ENCODE measurements at places on chromosomes 13 and 19.

DNA sequence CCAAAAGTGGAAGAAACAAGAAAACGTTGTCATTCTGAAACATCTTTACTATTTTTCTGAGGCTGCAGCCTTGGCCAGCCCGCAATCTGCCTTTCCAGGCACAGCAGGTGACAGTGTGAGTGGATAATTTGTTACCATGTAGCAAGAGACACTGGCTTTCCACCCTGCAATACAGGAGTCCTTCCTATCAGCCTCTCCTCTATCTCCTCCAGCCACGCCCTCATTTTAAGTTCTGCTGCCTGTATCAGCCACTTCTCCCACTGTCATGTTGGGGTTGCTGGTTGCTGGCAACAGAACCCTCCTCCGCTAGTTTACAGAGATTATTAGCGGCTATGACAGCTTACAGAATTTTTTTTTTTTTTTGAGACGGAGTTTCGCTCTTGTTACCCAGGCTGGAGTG lies 7.7 kb upstream of the LGALS7 start:
- DNase-seq = no peak

- DNase-seq = no peak
Observed at GRCh38 chr13:51457086-51457815, 4.4 kb upstream of the INTS6 start.

GRCh38 chr13:41060724-41061074 lies 610 bp upstream of the WBP4 start:
- DNase-seq = peak; percentile 92

- no peak for DNase-seq
Observed at GRCh38 chr13:30920162-30920909, 12.1 kb upstream of the TEX26 start.

- DNase-seq = no peak
Observed at GRCh38 chr13:48214519-48215121, 18.4 kb upstream of the ITM2B start.

GRCh38 chr19:46390121-46390858 lies 23.1 kb downstream of the CCDC8 start:
- no peak for DNase-seq

- DNase-seq = no peak
Observed at GRCh38 chr13:26563713-26564112, 6.2 kb downstream of the WASF3 start.

DNA sequence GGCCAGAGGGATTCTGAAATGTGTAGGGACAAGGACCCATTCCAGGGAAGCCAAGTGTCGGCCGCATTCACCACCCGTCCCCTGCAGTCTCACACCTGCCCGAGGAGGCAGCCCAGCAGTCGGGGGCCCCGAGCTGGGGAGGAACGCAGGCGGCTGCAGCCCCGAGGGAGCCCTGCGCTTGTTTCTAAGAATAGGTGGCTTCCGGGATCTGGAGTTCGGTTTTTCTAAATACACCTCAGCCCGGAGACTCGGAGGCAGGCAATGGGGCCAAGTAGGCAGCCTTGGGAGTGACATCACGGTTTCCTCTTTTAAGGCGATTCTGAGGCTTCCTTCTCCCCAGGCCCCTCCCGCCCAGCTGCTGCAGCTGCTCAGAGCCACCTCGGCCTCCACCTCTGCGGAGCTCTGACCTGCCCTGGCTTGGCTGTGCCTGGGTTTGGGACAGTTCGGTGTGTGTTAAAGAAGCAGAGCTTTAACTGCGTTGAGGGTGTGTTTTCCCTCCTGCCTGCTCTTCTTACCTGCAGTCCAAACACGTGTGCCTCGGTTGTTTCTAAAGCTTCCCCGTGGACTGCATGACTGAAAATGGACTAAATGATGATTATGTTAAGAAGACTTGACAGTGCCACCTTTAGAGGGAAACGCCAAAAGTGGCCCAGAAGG lies 80.5 kb downstream of the COL4A2 start:
- peak; percentile 14 for DNase-seq

DNA sequence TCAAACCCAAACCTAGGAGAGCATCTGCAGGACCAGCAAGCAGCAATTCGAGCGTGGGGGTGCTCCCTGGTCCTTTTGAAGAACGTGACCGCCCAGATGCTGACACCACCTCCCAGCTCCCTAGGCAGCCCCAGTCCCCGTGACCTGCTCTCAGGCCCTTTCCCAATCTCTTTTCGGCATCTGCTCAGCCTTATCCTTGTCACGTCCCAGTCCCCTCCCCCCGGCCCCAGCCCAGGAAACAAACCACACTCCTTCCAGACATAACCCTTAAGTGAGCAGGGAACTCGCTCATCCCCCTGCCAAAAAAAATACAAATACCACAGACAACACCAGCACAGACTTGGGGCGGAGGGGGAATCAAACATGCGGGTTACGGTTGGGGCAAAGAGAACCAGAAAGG lies 3.3 kb downstream of the MLLT1 start:
- DNase-seq = no peak

GRCh38 chr13:84810781-84811180 lies 928.5 kb upstream of the SLITRK1 start:
- DNase-seq = no peak
